GOT3 (cell line): ENCODE measurements at places on chromosomes 5 and 9.

DNA sequence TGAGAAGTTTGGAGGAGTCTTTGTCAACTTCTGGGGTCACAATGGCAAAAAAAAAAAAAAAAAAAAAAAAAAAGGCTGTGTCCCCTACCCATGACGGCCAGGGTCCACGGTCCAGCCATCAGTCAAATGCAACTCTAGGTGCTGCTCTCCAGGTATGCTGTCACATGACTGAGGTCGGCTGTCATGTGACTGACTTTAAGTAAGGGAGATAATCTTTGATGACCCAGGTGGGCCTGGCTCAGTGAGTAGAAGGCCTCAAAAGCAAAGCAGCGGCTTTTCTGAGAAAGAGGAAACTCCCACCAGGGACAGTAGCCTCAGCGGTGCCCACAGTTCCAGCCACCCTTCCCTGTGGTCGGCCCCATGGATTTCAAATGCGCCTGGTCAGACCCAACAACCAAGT, 117.7 kb downstream of the ROR2 start:
- no peak for DNase-seq

- DNase-seq = no peak
These were observed 22.4 kb upstream of the CORO2A start for GRCh38 chr9:98214811-98215210.

GRCh38 chr5:129246088-129246487, 151.5 kb downstream of the ISOC1 start:
- no peak for DNase-seq

DNA sequence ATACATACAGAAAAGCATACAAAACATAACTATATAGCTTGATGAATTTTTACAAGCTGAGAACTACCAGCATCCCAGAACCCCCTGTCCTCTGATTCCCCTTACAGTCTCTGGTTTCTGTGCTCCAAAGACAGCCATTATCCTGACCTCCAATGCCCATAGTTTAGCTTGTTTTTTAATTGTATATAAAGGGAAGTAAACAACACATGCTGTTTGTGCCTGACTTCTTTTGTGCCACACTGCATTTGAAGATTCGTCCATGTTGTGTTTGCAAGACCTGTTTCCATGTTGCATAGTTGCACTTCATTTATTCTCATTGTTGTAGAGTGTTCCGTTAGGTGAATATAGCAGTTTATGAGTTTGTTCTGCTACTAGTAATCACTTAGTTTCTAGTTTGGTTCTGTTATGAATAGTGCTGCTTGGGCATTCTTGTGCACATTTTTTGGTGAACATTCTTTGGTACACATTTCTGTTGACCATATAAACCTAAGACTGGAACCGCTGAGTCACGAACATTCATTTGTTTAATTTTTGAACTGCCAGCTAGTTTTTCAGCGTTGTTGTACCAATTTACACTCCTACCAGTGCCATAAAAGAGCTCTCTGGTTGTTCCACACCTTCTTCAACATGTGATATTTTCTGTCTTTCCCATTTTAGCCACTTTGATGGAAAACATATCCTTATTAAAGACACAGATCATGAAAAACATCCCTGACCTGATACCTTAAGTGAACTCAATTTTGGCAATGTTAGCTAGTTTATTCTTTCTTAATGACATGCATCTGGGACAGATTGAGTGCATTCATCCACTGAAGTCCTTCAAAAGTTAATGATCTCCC, 78.1 kb upstream of the ANXA1 start:
- DNase-seq = no peak

DNA sequence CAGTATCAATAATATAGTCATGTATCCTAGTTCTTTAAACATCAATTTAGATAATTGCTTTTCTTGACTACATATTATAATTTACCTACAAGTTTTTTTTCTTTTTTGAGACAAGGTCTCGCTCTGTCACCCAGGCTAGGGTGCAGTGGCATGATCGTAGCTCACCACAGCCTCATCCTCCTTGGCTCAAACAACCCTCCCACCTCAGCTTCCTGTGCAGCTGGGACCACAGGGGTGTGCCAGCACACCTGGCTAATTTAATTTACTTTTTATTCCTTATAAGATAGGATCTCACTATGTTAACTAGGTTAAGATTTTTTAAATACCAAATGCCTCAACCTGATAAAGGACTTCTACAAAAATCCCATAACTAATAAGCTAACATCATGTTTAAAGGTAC, 21.1 kb downstream of the UIMC1 start:
- DNase-seq = no peak

DNA sequence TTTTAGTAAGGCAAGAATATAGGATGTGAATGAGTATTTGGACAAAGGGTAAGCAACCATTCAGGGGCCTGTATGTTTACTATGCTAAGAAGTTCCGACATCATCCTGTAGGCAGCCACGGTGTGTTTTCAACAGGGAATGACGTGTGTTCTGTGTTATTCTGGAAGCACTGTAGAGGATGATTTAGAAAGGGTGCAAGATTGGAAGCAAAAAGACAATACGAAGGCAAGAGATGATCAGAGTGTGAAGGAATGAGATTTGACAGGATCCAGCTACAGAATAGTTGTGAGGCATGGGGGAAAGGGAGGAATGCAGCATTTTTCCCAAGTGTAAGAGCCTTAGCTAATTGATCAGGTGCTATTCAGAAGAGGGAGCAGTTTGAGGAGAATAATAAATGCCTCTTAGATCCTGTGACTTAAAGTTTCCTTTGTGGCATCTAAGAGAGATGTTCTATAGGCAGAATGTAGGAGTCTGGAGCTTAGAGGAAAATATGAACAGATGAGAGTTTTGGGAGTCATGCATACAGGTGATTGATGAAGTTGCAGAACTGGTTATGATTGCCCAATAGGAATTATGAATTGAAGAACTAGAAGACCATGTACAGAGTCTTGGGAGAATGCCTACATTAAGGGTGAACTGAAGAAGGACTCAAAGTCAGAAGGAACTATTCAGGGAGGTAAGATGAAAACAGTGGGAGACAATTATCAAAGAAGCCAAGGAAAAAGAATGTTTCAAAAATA, 2.5 kb downstream of the SMC5 start:
- DNase-seq = no peak

GRCh38 chr5:175614223-175614815, 43.6 kb upstream of the HRH2 start:
- no peak for DNase-seq

DNA sequence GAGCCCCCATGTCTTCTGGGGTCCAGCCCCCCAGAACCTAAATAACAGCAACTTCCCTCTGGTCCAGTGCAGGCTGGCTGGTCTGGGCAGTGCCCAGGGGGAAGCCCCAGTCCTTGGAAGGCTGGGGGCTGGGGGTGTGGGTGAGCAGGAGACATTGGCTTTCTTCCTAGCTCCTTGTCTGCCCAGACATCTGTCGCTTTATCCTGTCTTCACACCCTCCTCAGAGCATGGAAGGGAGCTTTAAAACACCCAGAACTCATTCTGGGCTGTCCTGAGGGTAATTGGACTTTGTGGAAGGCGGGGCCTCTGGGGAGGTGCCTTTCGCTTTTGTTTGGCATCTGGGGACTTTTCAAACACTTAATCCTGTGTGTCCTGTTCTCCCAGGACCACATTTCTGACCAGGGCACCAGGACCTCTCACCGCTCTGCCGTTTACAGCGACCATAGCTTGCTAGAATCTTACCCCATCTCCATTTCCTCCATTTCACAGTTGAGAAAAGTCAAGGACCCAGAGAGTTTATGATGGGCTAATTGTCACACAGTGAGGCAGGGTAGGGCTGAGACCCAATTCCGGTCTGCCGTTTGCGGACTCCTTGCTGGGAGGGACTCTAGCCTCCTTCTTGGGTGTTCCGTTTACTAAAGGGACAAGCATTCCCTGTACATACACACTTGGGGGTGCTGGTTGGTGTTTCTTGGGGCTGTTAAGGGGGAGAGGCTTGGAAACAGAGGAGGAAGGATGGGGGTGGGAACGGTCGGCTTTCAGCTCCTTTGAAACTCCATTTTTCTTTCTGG, 1.1 kb downstream of the GSN start:
- DNase-seq = no peak

GRCh38 chr5:168753691-168754254, 174.6 kb upstream of the PANK3 start:
- no peak for DNase-seq

DNA sequence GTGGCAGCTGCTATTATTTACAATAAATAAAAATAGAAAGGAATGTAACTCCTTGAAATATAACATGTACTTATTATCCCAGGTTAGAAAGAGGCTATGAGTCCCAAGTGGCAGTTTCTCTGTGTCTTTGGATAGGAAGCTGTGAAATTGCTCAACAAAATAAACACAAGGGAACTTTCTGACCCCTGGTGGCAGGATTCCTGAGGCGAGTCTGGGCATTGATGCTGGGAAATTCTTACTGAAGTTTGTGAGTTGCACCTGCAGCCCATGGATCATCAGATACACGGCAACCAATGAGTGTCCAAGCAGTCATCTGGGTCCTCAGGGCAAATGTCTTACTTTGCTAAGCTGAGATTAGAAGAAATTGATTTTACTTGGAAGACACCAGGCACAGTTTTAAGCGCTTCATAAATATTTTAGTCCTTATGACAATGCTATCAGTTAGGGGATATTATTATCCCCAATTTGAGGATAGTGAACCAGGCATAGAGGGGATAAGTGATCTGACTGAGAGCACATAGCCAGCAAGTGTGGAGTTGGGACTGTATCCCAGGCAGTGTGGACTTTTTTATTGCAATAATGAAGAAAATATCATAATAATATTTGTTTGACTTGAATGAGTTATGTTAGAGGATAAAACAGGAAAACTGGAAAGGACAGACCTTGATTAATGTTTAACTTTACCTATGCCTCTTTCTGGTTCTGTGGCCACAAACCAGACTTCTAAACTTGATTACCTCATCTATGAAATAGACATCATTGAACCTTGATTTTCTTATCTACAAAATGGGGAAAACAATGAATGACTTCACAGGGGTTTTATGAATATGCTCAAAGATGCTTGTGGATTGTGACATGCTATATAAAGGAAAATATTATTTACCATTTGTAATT, 265.5 kb upstream of the ADAMTSL1 start:
- DNase-seq = no peak

GRCh38 chr9:125461636-125462190, 200.1 kb downstream of the GAPVD1 start:
- DNase-seq = no peak

DNA sequence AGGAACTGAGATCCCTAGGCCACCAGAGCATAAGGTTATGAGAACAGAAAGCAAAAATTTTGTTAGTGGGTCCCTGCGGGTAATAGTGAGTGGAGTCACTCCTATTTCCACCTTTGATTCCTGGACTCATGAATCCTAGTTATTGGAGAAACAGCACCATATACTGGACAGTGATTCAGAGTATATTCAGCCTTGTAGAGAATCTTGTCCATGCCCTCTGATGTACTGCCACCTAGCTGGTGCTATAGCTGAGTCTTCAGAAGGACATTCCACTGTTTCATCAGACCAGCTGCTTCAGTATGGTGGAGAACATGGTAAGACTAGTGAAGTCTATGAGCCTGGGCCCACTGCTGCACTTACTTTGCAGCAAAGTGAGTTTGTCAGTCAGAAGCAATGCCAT, 25.0 kb upstream of the ITGA2 start:
- no peak for DNase-seq

DNA sequence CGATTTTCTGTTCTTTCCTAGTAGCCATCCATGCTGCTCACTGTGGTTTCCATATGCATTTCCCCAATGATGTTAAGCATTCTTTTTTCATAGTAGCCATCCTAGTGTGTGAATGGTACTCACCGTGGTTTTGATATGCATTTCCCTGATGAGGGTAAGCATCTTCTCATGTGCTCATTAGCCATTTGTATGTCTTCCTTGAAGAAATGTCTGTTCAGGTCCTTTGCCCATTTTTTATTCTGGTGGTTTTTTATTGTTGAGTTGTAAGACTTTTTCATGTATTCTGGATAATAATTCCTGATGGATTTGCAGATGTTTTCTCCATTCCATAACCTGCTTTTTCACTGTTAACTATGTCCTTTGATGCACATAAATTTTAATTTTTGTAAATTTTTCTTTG, 108.0 kb downstream of the EHMT1 start:
- DNase-seq = no peak

DNA sequence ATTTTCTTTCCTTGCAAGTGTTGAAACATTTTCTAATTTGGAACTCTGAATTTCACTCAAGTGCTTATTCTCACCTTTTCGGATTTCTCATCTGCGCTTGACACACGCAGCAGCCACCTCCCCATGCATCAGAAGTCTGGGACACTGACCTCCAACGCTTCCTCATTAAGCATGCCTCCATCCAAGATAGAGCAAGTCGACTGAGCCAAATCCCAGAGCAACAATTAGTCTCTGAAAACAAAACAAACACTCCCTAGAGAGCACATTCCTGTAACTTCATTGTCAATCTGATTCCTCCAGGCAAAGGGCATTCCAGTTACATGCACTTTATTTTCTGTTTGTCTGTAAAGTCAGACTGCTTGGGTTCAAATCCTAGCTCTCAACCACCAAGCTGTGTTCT, 5.7 kb downstream of the CD180 start:
- no peak for DNase-seq

GRCh38 chr9:68702493-68702892, 2.5 kb upstream of the PIP5K1B start:
- DNase-seq = no peak

DNA sequence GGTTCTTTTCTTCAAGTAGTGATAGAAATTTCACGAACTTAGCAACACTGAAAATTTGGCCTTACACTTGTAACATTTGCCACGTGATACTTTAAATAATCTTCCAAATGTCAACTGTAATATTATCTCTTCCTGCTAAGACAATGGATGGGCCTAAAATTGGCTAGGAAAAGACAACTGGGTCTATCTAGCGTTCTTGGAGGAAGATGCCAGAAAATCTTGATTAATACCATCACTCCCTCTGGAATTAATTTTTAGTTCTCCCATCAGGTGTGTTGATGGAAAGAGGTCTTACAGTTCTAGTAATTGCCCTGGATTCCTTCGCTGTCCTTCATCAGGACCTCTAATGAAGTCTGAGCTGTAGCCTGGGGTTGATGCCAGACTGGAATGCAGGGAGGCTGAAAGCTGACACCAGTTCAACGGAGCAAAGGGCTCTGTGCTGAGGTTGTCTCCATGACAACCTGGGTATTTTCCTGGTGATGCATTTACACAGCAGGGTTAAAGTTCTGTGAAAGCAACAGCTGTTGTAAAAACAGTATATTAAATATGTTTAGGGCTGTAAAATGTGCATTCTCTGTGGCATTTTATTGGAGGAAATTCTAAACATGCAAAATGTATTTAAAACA, 92.3 kb downstream of the GAS1 start:
- DNase-seq = peak; percentile 0

GRCh38 chr5:148084269-148084668, 20.5 kb downstream of the SPINK5 start:
- DNase-seq = no peak

- DNase-seq = no peak
These were observed 9.9 kb upstream of the HSPA4 start for GRCh38 chr5:133041910-133042309.

DNA sequence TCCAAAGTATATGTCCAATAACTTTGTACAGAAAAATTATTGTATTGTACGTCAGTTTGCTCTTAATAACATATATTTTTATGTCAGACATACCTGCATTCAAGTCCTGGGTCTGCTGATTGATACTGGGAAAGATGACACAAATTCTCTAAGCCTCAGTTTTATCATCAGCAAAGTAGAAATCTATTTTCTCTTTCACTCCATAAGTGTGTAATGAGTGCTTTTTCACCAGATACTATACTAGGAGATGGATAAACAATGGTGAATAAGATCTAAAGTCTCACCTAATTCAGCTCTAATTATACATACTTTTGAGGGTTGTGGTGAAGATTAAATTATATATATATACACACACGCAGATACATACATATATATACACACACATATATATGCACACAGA, 12.3 kb downstream of the PPP2R2B start:
- no peak for DNase-seq
